Central memory CD8-positive, alpha-beta T cell (primary cell): ENCODE measurements at places on chromosomes 4 and X.

DNA sequence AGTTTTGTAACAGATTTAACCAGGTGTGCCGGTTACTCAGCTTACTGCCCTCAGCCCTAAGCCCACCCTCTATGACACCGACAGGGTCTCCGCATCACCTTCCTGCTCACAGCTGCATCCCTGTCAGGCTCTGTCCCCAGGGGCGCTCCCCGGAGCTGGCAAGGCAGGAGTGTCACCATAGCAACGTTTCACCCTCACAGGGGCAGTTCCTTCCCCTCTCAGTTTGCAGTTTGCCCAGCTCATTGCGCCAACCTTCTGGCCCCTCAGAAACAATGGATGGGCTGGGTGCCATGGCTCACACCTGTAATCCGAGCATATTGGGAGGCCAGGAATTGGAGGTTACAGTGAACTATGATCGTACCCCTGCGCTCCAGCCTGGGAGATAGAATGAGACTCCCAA lies 42.6 kb downstream of the RGS12 start:
- no peaks in the 10 kb centered on the region for H3K27me3 ChIP-seq
- no peak overlapping the region for H3K27ac ChIP-seq
- H3K36me3 ChIP-seq, result peaks cover 2% of the 10 kb centered on the region
- H3K4me3 ChIP-seq, result no peak overlapping the region

DNA sequence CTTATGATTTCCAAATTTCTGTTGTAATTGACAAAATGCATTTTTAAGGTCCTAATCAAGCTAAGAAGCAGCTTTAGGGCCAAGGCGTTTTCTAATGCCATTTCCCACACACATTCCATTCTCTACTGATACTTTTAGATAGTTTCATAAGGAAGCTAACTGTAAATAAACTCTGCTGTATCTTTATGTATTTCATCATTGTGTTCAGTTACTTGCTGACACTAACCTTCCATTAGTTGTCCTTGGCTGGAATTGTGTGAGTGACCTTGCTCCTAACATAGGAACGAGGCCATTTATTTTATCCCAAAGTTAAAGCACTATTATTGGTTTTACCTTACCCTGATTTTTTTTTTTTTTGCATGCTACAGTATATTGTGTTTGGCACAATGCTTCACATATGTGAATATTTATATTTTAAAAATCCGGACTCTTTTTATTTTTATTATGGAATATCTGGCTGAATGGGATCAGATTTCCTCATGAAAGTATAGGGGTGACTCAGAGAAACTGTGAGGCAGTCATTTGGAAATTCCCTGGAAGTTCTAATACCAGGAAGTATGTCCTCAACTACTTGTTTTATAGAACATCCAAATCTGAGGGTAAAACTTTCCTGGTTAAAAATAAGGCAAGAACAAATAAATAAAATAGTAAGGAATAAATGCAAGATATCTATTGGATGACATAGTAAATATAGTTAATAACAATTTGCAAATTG lies 62.7 kb upstream of the SORBS2 start:
- H3K36me3 ChIP-seq, result no peaks in the 10 kb centered on the region
- H3K4me3 ChIP-seq, result no peak overlapping the region
- H3K4me1 ChIP-seq, result no peaks in the 10 kb centered on the region
- DNase-seq, result no peak

DNA sequence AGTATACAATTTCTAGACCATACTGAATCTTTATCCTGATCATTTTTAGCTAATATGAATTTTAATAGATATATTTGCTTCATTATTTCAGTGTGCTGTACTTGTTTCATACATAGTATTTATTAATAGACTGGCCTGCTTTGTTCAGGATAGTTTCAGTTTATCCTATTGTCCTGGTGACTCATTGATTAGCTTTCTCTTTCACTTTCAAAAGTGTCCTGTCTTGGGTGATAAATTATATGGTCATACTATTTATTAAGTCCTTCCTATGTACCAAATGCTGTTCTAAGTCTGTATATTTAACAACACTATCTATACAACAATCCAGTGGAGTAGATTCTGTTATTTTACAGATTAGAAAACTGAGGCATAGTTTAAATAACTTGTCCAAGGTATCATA lies 153.8 kb upstream of the RAPGEF2 start:
- H3K36me3 ChIP-seq, result no peaks in the 10 kb centered on the region
- DNase-seq, result no peak
- H3K4me1 ChIP-seq, result peaks cover 10% of the 10 kb centered on the region
- no peak overlapping the region for H3K4me3 ChIP-seq
- peaks cover 28% of the 10 kb centered on the region for H3K27me3 ChIP-seq

GRCh38 chr4:134540588-134540987 lies 339.0 kb upstream of the PABPC4L start:
- H3K36me3 ChIP-seq, result no peaks in the 10 kb centered on the region
- DNase-seq, result no peak
- no peaks in the 10 kb centered on the region for H3K27me3 ChIP-seq
- no peaks in the 10 kb centered on the region for H3K4me1 ChIP-seq
- H3K4me3 ChIP-seq, result no peak overlapping the region

- H3K4me3 ChIP-seq, result no peak overlapping the region
- peaks cover 47% of the 10 kb centered on the region for H3K27me3 ChIP-seq
- H3K4me1 ChIP-seq, result no peaks in the 10 kb centered on the region
- DNase-seq, result no peak
- H3K36me3 ChIP-seq, result peaks cover 3% of the 10 kb centered on the region
Observed at GRCh38 chr4:183903021-183903760, 1.9 kb upstream of the STOX2 start.

GRCh38 chrX:45868425-45868824 lies 667.7 kb upstream of the DIPK2B start:
- no peak overlapping the region for H3K4me3 ChIP-seq
- no peaks in the 10 kb centered on the region for H3K36me3 ChIP-seq
- no peak overlapping the region for H3K27ac ChIP-seq
- DNase-seq, result no peak
- peaks cover 15% of the 10 kb centered on the region for H3K4me1 ChIP-seq
